ENCODE measurements at places on chromosomes 6 and 20.

DNA sequence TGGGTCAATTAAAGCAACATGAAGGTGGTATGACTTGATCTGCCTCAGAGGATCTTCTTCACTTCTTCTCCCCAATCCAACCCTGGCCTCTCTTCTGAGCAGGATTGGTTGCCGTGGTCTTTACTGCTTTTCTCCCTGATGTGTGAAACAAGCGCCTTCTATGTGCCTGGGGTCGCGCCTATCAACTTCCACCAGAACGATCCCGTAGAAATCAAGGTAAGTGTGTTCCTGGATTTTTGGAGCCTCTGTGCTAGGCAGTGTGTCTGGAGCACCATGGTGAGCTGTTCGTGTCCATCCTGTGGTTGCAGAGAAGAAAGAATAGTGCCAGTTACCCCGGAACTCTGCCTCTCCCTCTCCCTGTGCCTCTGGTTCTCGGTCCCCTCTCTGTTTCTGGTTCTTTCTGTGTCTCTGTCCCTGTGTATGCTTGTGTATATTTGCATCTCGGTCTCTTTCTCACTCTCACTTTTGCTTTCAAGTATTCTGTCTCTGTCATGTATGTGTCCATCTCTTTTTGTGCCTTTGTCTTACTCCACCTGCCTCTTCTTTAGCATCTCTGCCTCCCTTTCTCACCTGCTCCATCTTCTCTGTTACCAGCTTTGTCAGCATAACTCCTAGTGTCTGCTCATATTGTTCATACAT, 23.5 kb downstream of the TM9SF4 start:
- no peak for DNase-seq

DNA sequence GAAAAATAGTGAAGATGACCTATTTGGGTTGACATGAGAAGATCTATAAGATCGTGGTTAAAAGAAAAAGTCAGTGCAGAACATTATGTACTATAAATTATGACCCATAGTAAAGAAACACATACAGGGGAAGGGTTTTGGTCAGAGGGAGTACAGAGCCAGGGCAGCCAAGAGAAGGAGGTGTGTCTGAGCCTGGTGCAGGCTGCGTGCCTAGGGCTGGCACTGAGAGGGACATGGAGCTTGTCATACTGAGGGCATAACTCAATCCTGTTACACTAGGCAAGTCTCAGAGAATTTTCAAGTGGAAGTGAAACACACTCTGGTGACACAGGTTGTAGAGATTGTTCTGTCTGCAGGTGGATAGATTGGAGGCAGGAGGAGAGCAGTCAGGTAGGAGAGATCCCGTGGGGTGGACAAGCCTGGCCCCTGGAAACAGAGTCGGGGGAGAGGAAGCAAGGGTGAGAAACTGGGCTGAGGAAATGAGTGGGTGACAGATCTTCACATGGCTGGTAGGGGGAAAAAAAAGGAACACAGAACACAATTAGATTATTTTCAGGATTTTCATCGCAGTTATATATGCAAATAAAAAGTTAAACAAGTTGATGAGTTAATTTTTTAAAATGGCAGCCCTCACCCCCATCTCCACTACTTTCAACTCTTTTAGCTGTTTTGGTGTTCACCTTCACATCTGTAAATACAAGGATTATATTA, 18.5 kb upstream of the RNF39 start:
- DNase-seq: no peak

DNA sequence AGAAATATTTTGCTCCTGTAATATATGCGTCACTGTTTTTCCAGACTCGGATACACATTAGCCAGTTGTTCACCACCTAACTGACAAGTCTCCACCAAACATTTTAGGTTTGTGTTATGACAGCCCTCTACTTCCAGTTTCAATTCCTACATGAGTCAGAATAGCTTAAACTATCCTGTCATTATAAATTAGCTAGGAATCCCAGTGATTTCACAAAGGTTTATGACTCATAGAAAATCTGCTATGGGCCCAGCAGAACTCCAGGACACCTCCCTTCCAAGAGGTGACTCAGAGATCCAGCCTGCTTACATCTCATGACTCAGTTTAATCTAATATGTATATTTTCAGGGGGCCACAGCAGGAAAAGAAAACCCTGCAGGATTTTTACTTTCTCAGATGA, 17.4 kb upstream of the PLCB4 start:
- DNase-seq: peak; percentile 98

- DNase-seq: no peak
Observed at GRCh38 chr20:2599288-2600006, 53.0 kb upstream of the NOP56 start.

DNA sequence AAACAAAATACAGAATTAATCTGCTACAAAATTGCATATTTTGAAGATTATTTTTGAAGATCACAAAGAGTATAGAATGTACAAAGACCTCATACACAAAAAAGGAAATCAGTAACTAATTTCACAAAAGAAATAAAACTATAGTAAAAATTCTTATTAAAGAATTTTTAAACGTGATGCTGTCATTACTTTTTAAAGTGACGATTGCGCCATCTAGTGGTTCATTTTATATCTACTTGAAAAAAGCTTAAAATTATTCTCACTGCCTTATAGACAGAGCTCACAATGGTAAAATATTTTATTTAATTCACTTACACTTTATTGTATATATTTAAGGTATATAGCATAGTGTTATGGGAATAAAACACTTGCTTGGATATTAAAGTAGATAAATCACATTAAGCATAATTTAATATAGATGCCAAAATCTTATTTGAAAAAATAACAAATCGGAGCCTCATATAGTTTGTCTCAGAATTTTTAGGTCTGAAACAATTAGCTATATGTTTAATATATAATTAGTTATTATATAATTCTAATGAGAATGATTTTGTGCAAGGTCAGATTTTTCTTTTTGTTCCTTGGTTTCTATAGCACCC, 128.8 kb downstream of the PHF3 start:
- DNase-seq: no peak

DNA sequence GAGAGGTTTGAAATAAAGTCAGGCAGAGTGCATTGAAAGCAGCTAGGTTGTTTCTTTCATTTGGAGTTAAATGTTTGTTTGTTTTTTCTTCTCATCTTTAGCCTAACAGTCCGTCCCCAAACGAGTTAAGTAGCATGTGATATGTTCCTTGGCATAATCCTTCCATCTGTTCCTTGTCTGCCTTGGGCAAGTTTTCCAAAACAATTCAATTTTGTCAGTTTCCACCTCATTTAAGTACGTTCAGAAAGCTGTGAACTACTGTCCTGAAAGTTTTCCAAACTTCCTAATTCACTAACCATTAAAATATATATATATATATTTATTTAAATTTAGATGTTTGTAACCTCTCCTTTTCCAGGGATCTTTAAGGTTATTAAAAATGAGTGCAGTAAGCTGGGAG, 61.8 kb upstream of the HDAC2 start:
- DNase-seq: no peak

GRCh38 chr20:51237278-51237677, 214.4 kb upstream of the KCNG1 start:
- no peak for DNase-seq
